ENCODE measurements at places on chromosomes 2 and 18.

GRCh38 chr2:205717999-205718398, 35.7 kb downstream of the NRP2 start:
- DNase-seq = no peak

- DNase-seq = no peak
Measured at GRCh38 chr2:170455617-170456426, 259.3 kb upstream of the SP5 start.

DNA sequence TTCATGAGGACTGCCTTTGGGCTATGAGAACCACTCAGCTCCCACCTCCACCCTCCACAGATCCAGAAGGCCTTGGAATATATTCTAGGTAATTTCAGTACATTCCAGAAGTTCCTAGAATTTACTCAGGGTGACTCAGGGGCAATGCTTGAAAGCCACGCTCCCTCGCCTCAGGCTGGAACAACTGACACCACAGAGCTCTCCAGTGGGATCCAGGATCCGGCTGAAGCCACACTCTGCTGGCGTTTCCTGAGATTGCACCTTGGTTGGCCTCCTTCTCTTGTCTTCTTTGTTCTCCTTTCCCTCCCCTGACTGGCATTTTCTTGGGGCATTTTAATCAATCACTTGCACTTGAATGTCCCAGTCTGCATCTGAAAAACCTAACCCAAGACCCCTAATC, 92.6 kb upstream of the KCNE4 start:
- DNase-seq = peak; percentile 60

GRCh38 chr2:112519506-112519905, 22.8 kb upstream of the POLR1B start:
- no peak for DNase-seq

GRCh38 chr2:130353291-130354138, 2.3 kb upstream of the PTPN18 start:
- DNase-seq = no peak

- DNase-seq = peak; percentile 70
Measured at GRCh38 chr2:37671009-37671815, at the start of gene CDC42EP3. Gene CDC42EP3 (minus strand): TSS chr2:37671642. CDS start chr2:37646587, 25,055 bp downstream.

GRCh38 chr2:232386740-232387450, 8.3 kb downstream of the ALPP start:
- DNase-seq = no peak

DNA sequence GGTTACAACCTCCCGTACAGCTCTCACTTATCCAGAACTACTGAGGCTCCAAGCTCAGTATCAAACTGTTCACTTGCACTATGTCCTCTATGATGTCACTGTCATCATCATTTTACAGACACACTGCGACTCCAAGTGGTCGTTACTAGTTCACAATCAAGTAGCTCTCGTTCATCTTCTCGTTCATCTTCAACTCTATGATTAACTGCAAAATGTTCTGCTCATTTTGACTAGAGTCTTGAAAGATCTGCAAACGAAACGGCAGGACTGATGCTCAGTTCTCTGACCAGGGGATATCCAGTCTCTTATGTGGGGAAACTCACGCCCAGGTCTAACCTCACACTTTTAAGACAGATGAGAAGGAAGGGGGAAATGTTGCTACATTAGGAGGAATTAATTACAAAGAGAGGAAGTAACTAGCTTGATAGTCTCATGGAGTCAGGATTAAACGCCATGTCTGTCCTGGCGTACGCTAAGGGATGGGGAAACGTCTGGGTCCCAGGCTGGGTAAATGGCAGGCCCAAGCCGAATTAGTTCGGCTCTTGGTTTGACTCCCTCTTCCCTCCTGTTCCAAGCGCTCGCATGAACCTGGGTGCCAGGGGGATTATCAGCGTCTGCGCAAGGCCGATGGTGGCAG, 794 bp upstream of the CHCHD5 start:
- DNase-seq = no peak

DNA sequence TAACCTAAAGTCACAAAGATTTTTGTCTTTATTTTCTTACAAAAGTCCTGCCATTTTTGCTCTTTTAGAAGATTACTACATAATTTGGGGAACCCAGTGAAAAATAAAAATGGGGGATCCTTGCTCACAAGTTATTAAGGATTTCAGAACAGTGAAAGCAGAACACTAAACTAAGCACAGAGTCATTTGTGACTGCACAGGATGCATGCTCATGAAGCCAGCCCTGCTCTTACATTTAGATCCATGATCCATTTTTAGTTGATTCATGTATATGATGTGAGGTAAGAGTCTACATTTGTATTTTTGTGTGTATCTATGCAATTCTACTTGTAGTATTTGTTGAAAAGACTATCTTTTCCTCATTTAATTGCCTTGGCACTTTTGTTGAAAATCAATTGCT, 21.8 kb downstream of the SP140L start:
- DNase-seq = no peak

DNA sequence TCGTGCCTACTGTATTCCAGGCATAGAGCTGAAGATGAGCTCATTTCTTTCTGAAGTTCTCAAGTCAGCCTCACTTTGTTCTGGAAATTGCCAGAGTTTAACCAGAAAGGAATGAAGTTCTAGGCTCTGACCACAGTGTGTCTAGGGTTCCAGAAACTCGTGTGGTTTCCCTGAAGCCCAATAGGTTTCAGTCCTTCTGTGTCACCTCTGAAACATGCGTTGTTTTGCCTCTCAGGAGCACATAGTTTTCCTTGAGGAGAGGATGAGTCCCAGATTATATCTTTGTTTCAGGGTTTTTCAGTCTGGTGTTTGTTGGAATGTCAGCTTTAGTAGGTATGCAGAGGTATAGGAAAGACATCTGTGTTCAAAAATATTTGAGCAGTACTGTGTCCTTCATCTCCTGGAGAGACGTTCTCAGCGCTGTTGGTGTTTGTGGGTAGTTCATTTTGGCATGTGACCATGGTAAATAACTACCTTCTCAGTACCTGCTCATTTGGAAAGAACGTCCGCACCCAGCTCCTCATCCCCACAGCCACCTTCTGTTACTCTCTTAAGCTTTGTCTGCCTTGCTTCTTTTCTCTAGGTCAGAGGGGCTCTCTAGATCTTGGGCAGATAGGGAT, 56.6 kb downstream of the RALBP1 start:
- DNase-seq = no peak

DNA sequence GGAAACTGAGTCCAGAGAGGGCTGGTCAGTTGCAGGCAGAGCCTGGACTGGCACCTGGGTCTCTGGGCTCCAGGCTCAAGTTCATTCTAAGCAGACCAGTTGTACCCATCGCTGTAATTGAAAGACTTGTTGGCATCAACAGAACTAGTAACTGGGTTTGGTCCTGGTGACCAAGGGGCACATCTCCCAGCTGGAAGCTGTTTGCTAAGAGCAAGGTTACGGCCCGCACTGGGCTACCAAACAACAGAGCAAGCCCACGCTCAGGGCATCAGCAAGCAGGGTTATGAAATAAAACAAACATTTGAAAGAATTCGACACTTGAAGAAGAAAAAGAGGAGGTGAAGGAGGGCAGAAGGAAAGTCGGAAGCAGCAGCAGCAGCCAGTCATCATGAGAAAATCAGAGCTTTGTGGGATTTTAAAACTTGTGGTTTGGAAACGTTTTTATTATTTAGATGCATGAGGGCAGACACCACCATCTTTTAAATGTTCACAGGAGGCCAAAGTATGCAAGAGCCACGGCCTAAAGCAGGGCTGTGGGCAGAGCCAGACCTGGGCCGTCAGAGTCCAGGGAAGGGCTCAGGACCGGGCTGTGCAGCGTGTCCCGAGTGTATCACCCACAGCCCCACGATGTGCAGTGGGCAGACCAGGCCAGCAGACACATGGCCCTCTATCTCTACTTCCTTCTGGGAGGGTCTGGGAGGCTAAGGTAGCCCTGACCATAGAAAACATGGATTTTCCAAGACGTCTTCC, 220.3 kb downstream of the BCL2 start:
- DNase-seq = no peak

DNA sequence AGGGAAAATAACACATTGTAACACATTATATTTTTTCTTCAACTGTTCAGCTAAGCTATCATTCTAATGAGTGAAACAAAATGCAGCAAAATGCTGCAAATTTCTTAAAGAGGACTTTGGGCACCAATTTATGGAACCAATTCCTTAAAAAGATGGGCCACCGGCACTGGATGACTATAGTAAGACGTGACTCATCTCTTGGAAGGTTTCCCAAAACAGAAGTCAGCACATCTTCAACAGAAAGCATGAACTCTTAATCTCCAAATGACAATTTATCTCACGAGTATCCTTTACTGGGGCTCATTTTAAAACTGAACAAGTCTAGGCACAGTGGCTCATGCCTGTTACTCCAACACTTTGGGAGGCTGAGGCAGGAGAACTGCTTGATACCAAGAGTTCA, 213.4 kb downstream of the CDH20 start:
- DNase-seq = no peak

DNA sequence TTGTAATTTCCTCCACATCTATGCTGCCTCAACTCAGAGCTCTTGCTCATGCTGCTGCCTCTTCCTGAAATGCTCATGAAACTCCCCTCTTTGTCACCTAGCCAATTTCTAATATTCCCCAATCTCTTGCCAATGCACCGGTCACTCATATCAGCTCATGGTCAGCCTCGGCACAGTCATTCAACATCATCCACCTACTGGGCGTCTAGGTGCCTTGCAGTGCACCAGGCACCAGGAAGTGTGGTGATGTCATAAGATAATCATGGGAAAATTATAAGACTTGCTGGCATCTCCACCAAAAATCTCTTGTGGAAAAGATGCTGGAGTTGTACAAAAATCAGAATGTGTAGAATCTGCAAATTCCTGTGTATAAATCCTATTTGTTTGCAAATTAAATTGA, 52.6 kb upstream of the RAB27B start:
- DNase-seq = peak; percentile 77

DNA sequence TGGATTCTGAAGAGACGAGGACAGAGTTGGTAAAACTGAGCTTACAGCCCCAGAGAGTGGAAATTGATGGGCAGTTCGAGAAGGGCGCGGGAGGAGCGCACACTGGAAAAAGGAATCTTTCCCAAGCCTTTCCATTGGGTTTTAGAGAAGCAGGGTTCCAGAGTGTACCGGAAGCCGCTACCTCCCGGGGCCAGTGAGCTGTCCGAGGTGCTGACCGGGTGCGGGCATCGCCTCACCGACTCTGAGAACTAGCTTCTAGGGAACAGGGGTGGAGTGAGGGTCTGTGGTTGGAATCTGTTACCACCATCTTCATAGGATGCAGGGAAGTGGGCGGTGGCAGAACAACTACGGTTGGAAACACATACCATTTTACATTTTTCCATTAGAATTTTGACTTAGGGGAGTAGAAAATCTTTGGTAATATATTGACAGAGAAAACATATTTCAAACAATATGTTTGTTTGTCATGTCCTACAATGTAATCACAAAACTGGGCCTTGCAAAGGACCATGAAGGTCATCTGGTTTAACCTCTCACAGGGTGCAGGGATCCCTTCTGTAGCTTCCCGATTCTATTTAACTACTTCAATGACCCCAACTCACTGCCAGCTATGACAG, 724 bp downstream of the NMS start:
- peak; percentile 38 for DNase-seq

DNA sequence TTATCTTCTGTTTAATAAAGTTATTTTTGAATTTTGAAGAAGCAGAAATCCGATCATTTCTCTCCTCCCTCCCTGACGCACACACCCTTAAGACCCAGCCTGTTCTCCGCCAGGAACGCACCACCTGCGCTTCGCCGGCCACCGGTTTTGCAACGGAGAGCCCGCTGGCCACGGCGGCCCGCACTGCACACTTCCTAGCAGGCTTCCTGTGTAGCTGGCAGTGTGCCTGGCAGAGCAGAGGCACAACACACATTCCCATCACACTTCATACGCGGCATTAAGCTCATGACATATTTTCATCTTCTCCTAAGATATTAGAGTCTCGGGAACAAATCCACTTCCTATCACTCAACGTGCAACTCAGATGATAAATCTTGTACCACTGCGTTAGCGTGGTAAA, 148.0 kb downstream of the HDAC4 start:
- DNase-seq = no peak

- DNase-seq = no peak
Measured at GRCh38 chr2:658426-658825, 18.8 kb downstream of the TMEM18 start.
